GM18507 (cell line): ENCODE measurements at places on chromosomes 11 and 22.

DNA sequence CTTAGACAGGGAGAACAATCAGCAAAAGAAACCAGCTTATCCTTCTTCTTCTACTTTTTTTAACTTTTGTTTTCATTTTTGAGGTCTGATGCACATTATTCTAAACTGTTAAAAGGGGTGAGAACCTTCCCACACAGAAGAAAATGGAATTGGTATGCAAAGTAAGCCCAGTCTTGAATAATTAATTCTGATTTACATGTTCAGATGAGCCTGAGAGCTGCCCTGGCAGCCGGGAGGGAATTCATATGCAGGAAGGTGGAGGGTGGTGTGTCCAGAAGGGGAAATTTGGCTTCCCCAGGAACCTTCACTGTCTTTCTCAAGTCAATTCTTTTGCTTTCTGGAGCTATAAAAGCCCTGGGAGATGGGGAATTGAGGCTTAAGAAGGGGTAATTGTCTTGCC is 181.0 kb downstream of the INSC start:
- no peak for DNase-seq

- DNase-seq: no peak
Measured at GRCh38 chr11:116454951-116455350, 317.8 kb downstream of the BUD13 start.

DNA sequence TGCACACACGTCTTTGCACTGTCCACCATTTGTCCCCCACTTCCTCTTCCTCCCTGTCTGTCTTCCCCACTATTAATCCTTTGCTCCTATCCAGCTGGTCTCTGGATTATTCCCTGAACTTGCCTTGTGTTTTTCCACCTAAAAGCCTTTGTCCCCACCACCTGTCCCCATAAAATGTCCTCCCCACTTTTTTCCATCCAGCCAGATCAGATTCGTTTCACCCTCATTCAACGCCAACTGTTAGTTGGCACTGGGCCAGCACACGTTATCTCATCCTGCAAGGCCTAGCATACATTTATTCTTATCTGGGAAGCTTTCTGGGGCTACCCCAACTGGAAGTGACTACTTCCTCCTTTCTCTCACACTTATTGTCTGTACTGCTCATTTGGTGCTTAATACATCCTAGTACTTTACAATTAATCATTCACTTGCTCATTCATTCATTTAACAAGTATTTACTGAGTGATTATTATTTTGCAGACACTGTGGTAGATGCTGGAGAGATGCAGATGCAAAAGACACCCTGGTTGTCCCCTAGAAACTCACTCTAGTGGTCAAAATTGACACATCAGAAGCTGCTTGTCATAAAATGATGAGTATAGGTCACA is 96.2 kb downstream of the RASSF10 start:
- DNase-seq: no peak

DNA sequence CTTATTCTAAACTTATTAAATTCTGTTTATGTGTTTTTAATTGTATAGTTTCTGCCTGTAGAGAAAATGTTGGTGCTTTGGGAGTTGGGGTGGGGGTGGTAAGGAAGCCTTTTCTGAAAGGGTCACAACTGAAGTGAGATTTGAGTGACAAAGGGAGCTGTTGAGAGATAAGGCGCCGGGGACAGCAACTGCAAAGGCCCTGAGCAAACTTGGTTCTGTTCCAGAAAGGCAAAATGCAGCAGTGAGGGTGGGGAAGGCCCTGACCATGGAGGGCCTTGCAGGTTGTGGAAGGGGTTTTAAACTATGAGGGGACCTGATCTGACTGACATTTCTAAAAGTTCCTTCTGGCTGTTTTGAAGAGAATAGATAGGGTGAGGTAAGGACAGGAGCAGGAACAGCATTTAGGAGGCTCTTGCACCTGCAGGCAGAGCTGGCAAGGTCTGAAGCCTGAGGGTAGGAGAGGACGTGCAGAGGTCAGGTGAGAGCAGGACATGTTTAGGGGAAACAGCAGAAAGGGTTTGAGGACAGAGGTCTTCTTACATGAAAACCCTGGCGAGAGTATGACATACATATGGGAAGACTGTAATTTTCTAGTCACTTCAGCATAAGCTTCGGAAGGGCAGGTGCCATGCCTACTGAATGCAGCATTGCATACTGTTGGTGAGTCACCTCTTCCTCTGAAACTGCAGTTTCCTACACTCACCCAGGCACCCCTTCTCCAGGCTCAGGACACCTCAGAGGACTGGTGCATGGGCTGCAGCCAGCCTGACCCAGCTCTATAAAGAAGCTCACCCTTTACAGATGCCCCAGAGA is 190.7 kb downstream of the SNX19 start:
- DNase-seq: no peak

- no peak for DNase-seq
Measured at GRCh38 chr11:13486926-13487660, 8.7 kb downstream of the PTH start.

DNA sequence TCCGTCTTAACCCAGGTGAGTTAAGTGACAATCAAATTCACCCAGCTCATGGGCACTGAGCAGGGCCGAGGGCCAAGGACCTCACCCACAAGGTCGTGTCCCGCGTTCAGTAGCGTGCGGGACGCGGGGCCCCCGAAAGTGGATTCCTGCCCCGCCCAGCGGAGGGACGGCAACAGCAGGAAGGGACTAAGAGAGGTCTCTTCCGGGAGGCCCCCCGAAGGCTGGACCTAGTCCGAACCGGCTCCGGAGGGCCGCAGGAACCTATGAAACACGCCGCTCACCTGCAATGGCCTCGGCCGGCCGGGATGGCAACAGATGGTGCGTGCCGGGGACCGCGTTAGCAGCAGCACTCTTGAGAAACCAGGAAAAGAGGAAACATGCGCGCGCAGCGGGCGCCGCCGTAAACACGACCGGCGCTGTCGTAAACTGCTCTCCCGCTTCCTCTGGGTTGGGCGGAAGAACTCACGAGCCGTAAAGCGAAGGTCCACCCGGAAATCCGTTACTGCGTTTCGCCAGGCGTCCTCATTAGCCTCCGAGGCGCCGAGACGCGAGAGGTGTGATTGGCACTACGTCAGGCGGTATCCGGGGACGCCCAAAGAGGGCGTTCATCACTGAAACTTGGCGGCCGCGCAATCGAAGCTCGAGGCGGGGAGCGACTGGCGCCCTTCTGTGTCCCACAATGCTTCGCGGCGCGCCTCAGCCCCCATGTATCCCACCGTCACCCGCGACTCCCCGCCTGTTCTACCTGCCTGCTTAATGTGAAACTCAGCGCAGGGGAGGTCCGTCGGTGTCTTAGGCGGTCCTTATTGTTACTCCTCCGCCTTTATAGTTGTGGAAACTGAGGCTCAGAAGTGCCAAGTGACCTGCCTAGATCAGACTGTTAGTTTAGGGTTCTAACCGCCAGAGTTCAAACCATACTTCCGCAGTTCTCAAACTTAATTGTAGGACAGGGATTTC is at the start of gene EIF3D:
Gene EIF3D, minus strand, starts transcription at position 372 of the 957 bp plus-strand sequence. CDS start 3,045 bp downstream, outside the sequence.
- DNase-seq: peak; percentile 89

DNA sequence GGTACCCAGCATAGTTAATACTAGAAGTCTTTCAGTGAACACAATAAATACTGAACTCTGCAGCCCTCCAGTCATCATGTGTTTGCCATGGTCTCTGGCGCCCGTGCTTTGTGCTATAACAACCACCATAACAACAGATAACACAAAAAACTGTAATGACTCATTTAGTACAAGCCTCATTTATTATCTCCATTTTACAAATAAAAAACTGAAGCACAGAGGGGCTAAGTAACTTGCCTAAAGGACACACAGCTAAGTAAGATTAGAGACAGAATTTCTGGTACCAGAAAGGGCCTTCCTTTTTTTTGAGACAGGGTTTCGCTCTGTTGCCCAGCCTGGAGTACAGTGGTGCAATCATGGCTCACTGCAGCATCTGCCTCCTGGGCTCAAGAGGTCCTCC is 19.5 kb downstream of the RBFOX2 start:
- no peak for DNase-seq

DNA sequence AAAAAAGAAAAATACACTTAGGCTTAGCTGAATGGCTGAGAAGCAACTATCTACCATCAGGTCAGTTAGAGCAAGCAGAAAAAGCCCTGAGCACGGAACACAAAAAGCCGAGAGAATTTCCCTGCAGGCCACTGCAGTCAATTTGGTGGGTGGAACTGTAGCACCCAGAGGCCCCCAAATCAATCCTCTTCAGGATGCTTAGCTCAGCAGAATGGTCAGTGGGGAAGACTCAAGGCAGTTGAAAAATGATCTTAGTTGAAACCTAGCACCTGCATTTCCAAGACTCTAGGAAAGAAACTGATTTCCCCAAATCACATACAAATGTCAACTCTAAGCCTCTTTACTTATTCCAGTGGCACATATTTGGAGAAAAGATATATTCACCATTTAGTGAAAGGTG is 327.4 kb upstream of the SYN3 start:
- DNase-seq: no peak

DNA sequence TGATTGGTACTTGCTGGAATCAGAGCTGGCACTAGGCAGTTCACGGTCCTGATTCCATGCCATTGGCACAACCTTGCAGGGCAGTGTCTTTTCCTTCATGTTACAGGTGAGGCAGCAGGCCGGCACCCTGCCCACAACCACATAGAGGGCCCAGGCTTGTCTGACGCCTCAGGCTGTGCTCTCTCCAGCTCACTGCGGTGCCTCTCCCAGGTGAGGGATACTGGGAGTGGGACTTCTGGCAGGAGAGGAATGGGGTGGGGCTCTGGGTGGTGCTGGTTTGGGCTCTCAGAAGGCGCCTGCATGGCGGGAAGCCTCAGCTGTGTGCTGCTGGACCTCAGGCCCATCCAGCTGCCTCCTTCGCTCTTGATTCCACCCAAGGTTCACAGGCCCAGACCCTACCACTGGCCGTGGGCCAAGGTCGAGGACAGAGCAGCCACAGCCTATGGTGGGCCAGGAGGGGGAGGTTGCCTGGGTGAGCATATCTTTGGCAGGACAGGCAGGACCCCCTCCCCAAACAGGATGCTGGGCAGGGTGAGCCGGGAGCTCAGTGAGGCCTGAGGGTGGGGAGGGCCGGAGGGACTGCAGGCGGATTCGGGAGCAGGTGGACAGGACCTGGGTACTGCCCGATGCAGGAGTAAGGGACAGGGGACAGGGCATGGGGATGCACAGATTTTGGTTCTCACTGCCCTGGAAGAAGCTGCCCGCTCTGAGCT is 7.0 kb upstream of the MPPED1 start:
- no peak for DNase-seq

- no peak for DNase-seq
Measured at GRCh38 chr11:36041988-36042611, 98.2 kb downstream of the LDLRAD3 start.

DNA sequence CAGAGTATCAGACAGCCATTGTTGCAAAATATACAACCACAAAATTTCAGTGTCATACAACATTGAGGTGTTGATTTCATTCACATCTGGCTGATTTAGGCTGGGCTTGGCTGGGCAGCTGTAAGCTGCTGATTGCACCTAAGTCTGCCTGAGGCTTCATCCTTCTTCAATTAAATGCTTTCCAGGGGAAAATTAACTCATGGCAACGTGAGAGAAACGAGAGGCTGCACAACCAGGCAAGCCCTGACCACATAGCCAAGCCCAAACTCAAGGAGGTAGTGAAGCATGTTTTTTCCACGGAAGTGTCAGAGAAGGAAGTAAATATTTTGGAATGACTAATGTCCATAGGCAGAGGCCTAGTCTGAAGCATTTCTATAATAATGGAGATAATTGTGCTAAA is 273.8 kb upstream of the ZC3H12C start:
- DNase-seq: no peak

DNA sequence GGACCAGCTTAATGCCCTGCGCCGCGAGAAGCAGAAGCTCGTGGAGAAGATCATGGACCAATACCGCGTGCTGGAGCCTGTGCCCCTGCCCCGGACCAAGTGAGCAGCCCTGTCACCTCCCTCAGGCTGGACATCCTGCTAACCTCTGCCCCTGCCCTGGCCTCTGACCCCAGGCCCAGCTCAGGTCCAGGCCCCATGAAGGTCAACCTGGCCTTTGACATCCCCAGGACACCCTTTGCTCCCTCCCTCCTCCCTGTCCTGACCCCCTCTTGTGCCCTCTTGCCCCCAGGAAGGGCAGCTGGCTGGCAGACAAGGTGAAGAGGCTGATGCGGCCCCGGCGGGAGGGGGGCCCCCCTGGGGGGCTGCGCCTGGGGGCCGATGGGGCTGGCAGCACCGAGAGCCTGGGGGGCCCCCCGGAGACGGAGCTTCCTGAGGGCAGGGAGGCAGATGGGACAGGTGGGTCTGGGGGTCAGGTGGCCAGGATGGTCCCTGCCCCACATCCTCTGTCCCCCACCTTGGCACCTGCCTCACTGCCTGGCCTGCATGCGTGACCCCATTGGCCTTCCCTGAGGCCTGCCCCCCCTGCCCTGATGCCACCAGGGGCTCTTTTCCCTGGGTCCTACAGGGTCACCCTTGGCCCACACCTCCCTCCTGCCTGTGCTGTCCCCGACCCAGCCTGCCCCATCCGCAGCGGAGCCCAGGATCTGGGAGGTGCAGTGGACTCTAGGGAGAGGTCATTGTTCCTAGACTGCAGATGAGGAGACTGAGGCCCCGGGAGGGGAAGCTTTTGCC is 5.1 kb upstream of the RPS6KA4 start:
- DNase-seq: no peak

DNA sequence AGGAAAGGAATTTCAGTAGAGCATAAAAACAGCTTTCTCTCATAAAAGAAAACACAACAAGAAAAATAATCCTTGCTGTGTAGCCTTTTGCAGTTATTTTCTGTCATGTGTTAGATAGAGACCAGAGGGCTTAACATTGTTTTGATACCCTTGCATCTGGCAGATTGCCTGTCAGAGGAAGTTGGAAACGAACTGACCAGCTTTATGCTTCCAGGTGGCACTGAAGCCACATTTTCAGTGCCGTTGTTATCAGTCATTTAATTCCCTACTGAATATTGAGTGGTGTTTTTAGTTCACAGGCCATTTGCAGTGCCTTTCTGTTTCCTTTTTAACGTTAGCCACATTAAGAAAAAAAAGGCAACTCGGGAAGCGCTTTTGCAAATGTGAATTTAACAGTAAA is 21.5 kb upstream of the RAG2 start:
- no peak for DNase-seq

DNA sequence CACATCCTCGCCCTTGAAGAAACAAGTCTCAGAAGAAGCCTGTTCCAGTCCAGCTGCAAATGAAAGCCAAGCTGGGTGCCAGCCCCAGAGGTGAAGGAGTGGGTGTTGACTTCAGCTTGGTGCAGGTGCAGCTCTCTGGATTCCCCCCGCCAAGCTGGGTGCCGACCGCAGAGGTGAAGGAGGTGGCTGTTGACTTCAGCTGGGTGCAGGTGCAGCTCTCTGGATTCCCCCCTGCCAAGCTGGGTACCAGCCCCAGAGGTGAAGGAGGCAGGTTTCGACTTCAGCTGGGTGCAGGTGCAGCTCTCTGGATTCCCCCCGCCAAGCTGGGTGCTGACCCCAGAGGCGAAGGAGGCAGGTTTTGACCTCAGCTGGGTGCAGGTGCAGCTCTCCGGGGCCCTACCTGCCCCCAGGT is 1234.0 kb downstream of the TBC1D22A start:
- no peak for DNase-seq

DNA sequence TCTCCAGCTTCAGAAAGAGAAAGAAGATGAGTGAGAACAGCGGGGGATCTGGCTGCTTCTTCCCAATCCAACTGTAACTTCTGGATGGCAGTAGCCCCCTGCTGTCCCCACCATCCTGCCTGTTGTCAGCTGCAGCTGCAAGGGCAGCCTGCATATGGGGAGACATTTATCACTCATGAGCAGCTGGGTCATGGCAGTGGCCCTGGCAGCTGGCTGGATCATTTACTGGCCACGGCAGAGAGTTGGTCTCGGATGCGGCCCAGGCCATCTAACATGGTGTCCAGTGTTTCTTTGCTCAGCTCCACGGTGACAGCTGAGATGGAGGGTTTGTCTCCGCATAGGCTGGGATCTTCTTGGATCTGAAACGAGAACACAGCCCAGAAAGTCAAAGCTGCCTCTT is 14.8 kb downstream of the COMMD9 start:
- no peak for DNase-seq
